ENCODE measurements at places on chromosomes 1 and 21. TPM values are rescaled to one million over a fixed set of nuclear protein-coding genes. Genes with fewer than 3 reads are reported as not detected.

DNA sequence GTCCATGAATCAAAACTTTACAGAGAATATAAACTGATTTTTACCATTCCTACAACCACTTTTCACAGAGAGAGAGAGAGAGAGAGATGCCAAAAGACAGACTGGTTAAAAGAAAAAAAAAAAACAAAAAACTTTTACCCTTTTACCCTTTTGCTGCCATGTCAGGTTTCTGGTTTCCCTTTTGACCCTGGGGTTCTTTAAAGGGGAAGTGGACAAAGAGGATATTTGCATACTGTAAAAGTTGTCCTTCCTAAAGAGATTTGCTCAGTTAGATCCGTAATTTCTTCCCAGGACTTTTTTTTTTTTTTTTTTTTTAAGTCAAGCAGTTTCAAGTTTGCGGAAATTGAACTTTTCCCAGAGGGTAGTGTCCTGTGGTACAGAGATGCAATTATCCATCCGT is 287.8 kb upstream of the RGS18 start:
- H3K36me3 ChIP-seq = no peaks in the 10 kb centered on the region
- no peaks in the 10 kb centered on the region for H3K4me1 ChIP-seq
- no peaks in the 10 kb centered on the region for H3K27me3 ChIP-seq
- no peak overlapping the region for H3K4me3 ChIP-seq
- H3K27ac ChIP-seq = no peak overlapping the region
- DNase-seq = no peak

DNA sequence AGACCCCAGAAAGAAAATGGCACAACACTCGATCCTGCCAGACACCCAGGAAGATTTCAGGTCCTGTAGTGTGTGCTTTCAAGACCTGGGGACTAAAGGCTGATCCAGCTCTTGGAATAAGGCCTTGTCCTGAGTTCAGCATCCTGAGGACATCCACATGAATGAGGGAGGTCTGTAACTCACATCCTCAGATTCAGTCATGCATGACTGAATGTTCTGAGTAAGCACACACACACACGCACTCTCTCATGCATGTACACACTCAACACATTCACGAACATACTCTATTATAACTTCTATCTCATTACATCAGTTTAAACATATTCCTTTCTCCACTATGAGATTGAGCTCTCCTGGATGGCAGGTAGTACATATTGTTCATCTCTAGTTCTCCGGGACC is 273.4 kb upstream of the BEND5 start:
- DNase-seq = no peak
- H3K4me3 ChIP-seq = no peak overlapping the region
- H3K27ac ChIP-seq = no peak overlapping the region
- no peaks in the 10 kb centered on the region for H3K27me3 ChIP-seq
- H3K4me1 ChIP-seq = no peaks in the 10 kb centered on the region

DNA sequence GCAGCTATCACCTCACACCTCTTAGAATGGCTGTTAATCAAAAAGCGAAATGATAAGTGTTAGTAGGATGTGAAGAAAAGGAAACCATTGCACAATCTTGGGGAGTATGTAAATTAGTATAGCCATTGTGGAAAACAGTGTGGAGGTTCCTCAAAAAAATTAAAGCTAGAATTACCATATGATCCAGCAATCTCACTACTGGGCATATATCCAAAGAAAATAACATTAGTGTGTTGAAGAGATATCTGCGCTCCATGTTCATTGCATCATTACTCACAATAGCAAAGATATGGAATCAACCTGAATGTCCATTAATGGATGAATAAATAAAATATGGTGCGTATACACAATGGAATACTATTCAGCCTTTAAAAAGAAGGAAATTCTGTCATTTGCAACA is 68.9 kb downstream of the SNRPE start:
- H3K4me3 ChIP-seq = no peak overlapping the region
- H3K27ac ChIP-seq = no peak overlapping the region
- H3K36me3 ChIP-seq = no peaks in the 10 kb centered on the region
- H3K27me3 ChIP-seq = no peaks in the 10 kb centered on the region
- DNase-seq = no peak

GRCh38 chr1:67601539-67601938 is 83.5 kb upstream of the GADD45A start:
- no peaks in the 10 kb centered on the region for H3K27me3 ChIP-seq
- H3K36me3 ChIP-seq = no peaks in the 10 kb centered on the region
- DNase-seq = no peak
- H3K4me3 ChIP-seq = no peak overlapping the region
- H3K4me1 ChIP-seq = no peaks in the 10 kb centered on the region
- H3K27ac ChIP-seq = no peak overlapping the region

- H3K27me3 ChIP-seq = no peaks in the 10 kb centered on the region
- no peak overlapping the region for H3K27ac ChIP-seq
- DNase-seq = no peak
- no peaks in the 10 kb centered on the region for H3K36me3 ChIP-seq
- H3K4me1 ChIP-seq = no peaks in the 10 kb centered on the region
Measured at GRCh38 chr21:14870853-14871149, 194.0 kb downstream of the NRIP1 start.

- H3K4me1 ChIP-seq = peaks cover 23% of the 10 kb centered on the region
- H3K27me3 ChIP-seq = no peaks in the 10 kb centered on the region
- peak overlapping the region; percentile 51 for H3K27ac ChIP-seq
- no peak for DNase-seq
- H3K4me3 ChIP-seq = no peak overlapping the region
- H3K36me3 ChIP-seq = no peaks in the 10 kb centered on the region
Measured at GRCh38 chr1:50972766-50973165, 2.7 kb downstream of the CDKN2C start.

DNA sequence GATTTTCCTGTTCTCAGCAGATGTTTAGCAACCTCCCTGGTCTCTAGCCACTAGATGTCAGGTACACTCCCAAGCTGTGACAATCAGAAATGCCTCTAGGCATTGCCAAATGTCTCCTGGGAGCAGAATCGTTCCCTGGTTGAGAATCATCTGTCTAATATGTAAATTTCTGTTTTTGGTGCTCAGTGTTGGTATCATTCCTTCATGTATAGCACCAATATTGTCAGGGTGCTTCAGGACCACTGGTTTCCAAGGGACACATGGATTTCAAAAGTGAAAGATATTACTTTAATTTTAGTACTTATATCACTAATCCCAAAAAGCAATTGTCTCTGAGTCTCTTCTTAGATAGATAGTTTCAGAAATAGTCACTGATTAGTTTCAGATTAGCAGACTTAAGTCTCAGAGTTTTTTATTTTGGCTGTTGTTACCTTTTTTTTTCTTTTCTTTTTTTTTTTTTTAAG is 160.1 kb downstream of the PTPRC start:
- no peak for DNase-seq
- H3K27me3 ChIP-seq = no peaks in the 10 kb centered on the region
- H3K4me3 ChIP-seq = no peak overlapping the region
- no peaks in the 10 kb centered on the region for H3K4me1 ChIP-seq

- no peak for DNase-seq
- H3K27me3 ChIP-seq = no peaks in the 10 kb centered on the region
- no peaks in the 10 kb centered on the region for H3K4me1 ChIP-seq
- no peak overlapping the region for H3K4me3 ChIP-seq
Measured at GRCh38 chr1:7295946-7296345, 475.1 kb upstream of the VAMP3 start.

DNA sequence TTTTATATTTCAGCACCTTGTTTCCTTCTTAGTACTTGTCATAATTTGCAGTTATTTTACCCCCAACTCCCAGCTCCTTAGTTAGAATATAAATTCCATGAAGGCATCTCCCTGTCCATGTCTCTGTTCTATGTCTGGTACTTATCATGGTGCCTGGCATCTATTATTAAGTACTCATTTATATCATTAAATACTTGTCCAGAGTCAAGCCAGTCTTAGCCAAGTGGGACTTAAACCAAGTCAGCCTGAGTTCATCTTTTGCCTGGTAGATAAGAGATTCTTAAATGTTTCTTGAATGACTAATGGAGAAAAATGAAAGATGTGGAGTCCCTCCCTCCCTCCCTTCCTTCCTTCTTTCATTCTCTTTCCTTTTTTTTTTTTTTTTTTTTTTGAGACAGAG is 9.4 kb downstream of the SLC25A44 start:
- H3K36me3 ChIP-seq = peaks cover 10% of the 10 kb centered on the region
- peaks cover 13% of the 10 kb centered on the region for H3K4me1 ChIP-seq
- H3K27me3 ChIP-seq = no peaks in the 10 kb centered on the region
- no peak overlapping the region for H3K27ac ChIP-seq

GRCh38 chr1:63103682-63104081 is 218.7 kb upstream of the FOXD3 start:
- H3K4me3 ChIP-seq = no peak overlapping the region
- H3K27me3 ChIP-seq = no peaks in the 10 kb centered on the region
- no peak for DNase-seq
- H3K27ac ChIP-seq = no peak overlapping the region
- no peaks in the 10 kb centered on the region for H3K36me3 ChIP-seq
- no peaks in the 10 kb centered on the region for H3K4me1 ChIP-seq

- no peaks in the 10 kb centered on the region for H3K27me3 ChIP-seq
- no peak overlapping the region for H3K27ac ChIP-seq
- H3K4me1 ChIP-seq = no peaks in the 10 kb centered on the region
- H3K36me3 ChIP-seq = peaks cover 20% of the 10 kb centered on the region
- H3K4me3 ChIP-seq = no peak overlapping the region
- no peak for DNase-seq
Measured at GRCh38 chr1:179121159-179121938, 39.5 kb downstream of the TOR3A start.

- peak overlapping the region; percentile 40 for H3K4me3 ChIP-seq
- no peaks in the 10 kb centered on the region for H3K36me3 ChIP-seq
- no peak for DNase-seq
- peak overlapping the region; percentile 85 for H3K27ac ChIP-seq
- no peaks in the 10 kb centered on the region for H3K27me3 ChIP-seq
- H3K4me1 ChIP-seq = peaks cover 51% of the 10 kb centered on the region
Measured at GRCh38 chr1:149844650-149845255, 54.6 kb upstream of the BOLA1 start.

- no peaks in the 10 kb centered on the region for H3K36me3 ChIP-seq
- no peak for DNase-seq
- H3K27me3 ChIP-seq = no peaks in the 10 kb centered on the region
Measured at GRCh38 chr1:234235434-234235881, 137.8 kb upstream of the COA6 start.

GRCh38 chr1:248359415-248359814 is 2.0 kb upstream of the OR2T4 start:
- H3K4me3 ChIP-seq = no peak overlapping the region
- H3K27ac ChIP-seq = no peak overlapping the region
- no peaks in the 10 kb centered on the region for H3K36me3 ChIP-seq
- DNase-seq = no peak
- no peaks in the 10 kb centered on the region for H3K27me3 ChIP-seq

DNA sequence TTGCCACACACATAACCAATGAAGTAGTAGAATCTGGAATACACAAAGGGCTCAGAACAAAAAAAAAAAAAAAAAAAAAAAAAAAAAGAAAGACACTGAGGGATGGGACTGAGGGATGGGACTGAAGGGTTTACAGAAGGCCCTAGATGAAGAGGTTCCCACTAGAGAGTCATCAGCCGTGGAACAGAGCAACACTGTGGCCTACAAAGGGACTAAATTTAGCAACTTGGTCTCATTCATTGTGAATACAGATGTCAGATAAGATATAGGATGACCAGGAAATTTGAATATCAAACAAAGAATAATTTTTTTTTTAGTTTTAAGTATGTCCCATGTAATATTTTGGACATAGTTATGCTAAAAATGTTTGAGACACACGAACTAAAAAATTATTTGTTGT is 62.1 kb downstream of the GLUL start:
- no peak for DNase-seq
- no peak overlapping the region for H3K27ac ChIP-seq
- H3K27me3 ChIP-seq = no peaks in the 10 kb centered on the region
- no peak overlapping the region for H3K4me3 ChIP-seq
- H3K4me1 ChIP-seq = no peaks in the 10 kb centered on the region
- H3K36me3 ChIP-seq = no peaks in the 10 kb centered on the region

The CLEC20A gene
- not detected for total RNA-seq

The KCNE1 gene
- 0.11 TPM for total RNA-seq

The TSPAN2 gene
- 1.3 TPM for total RNA-seq

The RHD gene
- not detected for total RNA-seq

The CYP4X1 gene
- total RNA-seq = not detected

The SPRR1B gene
- not detected for total RNA-seq

The OR2G6 gene
- not detected for total RNA-seq

Measured in CD8-positive, alpha-beta memory T cell (primary cell).